ENCODE measurements at places on chromosomes 1 and 21. TPM values are rescaled to one million over a fixed set of nuclear protein-coding genes. Genes with fewer than 3 reads are reported as not detected.
A peak's percentile ranks its signal among the peaks of the same experiment; 100 is the strongest.

The CACNA1S gene
- not detected for total RNA-seq

The PTPN14 gene
- total RNA-seq: 7.1 TPM

The DRAM2 gene
- total RNA-seq: 10.2 TPM

The ESPN gene
- total RNA-seq: 0.67 TPM

The NME7 gene
- 7.2 TPM for total RNA-seq

The FMO5 gene
- total RNA-seq: 32.5 TPM

The WLS gene
- 91.9 TPM for total RNA-seq

The B3GALT2 gene
- 0.76 TPM for total RNA-seq

- DNase-seq: no peak
These were observed 2.6 kb downstream of the CLCA1 start for GRCh38 chr1:86471291-86471690.

DNA sequence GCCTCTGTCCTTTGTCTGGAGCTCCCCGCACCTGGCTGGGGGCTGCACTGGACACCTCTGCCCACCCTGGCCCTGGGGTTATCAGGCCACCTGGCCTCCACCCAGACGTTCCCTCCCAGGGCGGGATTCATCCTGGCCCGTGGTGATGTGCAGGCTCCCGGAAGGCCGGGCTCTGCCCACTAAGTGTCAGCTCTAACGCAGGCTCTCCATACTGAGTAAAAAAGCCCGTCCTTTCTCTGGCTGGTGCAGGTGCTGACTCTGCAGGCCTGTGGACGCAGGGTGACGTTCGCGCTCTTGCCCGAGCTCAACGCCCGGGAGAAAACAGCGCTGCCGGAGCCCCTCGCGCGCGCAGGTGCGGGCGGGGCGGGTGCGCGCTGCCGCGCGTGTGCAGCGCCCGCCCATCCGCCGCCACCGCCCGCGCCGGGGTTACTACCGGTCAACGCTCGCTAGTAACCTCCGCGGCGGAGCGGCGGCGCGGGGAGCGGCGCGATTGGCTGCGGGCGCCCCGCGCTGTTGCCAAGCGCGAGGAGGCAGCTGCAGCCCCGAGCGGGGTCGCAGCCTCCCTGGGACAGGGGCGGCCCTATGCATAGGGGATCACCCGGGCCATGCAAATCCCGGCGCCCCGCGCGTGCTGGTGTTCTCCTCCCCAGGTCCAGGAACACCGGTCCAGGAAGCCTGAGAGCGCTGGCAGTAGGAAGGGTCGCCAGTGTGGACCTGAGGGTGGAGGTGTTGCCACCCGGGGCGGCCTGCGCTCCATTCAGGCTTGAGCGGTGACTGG is 15.7 kb downstream of the ABCG1 start:
- DNase-seq: peak; percentile 91

DNA sequence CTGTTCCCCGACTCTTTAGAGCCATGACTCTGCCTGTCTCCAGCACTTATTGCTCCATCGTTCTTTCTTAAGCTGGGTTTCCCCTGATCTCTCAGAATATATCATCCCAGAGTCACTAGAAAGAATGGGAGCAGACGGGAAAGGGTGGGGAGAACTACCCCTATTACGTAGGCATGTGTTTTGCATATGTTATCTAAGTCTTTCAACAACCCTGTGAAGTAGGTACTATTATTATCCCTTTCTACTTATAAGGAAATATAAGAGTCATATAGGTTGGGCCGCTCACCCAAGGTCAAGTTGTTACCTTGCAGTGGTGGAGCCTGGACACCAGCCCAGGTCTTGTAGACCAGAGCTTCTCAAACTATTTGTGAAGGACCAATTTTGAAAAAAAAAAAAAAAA is 38.7 kb downstream of the ELF3 start:
- no peak for DNase-seq

DNA sequence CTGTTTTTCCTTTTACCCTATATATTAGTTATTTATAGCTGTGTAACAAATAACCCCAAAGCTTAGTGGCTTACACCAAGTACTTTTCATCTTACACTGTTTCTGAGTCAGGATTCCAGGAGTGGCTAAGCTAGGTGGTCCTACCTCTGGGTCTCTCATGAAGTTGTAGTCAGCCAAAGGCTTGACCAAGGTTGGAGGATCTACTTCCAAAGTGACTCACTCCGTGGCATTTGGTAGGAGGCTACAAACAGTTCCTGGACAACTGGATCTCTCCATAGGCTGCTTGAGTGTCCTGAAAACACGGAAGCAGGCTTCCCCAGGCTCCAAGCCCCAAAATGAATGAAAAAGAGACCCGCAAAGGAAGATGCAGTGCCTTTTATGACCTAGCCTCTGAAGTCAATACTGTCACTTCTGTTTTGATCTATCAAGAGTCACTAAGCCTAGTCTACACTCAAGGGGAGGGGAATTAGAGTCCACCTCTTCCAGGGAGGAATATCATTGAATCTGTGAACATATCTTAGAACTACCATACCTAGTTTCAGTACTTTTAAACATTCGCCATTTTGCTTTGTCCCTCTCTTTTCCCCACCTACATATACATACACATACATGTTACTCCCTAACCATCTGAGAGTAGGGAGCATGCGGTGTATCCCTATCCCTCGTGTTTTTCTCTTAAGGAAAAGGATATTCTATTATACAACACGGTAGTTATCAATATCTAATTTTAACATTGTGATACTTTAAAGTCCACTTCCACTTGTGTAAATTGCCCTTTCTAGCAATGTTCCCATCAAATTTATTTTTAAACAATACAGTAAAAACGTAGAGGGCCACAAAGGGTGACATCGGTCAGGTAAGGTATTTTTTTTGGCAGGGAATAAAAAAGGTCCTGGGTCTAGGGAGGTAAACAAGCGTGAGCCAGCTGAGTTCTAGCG is 67.2 kb downstream of the SLC35A3 start:
- DNase-seq: no peak

GRCh38 chr1:185568155-185569123 is 165.8 kb upstream of the HMCN1 start:
- no peak for DNase-seq

GRCh38 chr1:119366424-119366823 is 2.2 kb upstream of the HAO2 start:
- no peak for DNase-seq

- no peak for DNase-seq
These were observed 93.9 kb downstream of the DDAH1 start for GRCh38 chr1:85371021-85371420.

- DNase-seq: no peak
These were observed 28.6 kb upstream of the ZFP69B start for GRCh38 chr1:40421431-40422384.

DNA sequence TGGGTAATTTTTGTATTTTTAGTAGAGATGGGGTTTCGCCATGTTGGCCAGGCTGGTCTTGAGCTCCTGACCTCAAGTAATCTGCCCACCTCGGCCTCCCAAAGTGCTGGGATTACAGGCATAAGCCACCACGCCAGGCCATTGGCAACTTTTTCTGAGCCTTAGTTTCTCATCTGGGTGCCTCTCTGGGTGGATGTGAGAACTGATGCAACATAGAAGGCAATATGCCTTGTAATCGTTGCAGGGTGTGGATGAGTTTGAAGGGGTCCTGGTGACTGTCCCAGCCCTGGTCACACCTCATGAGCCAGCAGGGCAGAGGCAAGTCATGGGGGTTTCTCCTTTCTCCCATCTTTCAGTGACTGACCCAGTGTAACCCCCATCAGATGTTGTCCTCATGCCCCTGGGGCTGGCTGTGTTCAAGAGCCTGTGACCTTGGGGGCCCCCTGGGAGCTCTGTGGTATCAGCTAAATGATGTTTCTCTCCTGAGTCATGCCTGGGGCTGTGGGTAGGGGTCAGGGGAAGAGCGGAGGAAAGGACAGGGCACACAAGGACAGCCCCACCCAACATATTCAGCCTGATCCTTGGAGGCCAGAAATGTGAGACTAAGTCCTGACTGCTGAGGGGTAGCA is 3.6 kb downstream of the COL9A2 start:
- DNase-seq: no peak

GRCh38 chr1:118158924-118159323 is 26.1 kb downstream of the SPAG17 start:
- DNase-seq: no peak

DNA sequence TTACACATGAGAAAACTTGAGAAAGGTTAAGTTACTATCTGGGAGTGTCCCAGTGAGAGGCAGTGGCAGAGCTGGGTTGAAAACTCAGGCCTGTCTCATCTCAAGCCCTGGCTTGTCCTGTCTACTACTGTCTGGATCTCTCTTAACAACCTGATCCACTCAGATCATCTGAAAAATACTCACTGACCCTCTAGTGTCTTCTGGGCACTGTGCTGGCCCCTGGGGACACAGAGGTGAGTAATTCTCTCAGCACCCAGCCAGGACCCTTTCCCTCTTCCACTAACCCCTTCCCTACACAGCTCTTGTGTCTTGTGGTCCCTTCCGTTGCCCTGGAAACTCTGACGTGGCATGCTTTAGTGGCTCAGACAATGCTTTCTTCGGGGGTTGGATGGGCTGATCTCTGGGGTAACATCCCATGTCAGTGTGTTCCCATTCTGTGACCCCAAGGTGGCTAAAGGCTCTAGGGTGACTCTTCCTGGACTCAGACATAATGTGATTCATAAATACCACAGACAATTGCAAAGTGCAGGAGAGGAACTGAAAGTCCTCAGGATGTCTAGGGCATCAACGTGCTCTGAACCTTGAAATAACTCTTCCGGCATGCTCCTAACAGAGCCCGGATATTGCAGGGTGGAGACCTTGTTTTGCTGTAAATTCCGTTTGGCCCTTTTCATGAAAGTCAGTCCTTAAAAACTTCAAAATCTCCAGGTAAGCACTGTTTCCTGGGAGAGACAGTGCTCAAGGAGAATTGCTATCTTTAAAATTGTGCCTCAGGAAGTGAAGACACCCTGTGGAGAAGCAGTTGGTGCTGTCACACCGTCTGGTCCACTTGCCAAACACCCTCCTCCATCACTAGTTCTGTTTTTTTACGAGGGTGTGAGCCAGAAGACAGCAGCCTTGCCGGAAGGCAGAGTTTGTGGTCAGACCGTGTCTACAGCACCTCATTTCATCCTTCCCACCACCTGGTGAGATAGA is 4.0 kb downstream of the SHISAL2A start:
- no peak for DNase-seq

DNA sequence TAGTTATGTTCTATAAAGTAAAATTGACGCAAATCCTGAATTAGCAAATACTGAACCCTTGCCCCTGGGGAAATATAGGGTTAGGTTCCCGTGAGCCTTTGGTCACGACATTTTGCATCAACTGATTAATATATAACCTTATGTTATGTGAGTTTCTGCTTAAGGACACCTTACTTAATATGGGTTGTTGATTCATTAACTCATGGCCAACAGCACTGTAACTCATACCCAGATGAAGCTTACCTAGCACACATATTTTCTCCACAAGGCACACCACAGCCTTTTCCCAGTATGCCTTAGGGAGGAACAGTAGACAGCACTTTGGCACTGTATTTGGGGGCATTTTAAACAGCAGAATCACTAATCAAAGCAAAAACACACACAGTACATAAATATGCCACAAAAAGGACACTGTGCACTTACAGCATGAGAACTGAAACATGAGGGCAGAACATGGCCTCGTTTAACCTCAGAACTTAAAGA is 15.1 kb downstream of the INAVA start:
- DNase-seq: no peak

GRCh38 chr1:9907441-9907840 is 2.6 kb downstream of the CTNNBIP1 start:
- DNase-seq: no peak

DNA sequence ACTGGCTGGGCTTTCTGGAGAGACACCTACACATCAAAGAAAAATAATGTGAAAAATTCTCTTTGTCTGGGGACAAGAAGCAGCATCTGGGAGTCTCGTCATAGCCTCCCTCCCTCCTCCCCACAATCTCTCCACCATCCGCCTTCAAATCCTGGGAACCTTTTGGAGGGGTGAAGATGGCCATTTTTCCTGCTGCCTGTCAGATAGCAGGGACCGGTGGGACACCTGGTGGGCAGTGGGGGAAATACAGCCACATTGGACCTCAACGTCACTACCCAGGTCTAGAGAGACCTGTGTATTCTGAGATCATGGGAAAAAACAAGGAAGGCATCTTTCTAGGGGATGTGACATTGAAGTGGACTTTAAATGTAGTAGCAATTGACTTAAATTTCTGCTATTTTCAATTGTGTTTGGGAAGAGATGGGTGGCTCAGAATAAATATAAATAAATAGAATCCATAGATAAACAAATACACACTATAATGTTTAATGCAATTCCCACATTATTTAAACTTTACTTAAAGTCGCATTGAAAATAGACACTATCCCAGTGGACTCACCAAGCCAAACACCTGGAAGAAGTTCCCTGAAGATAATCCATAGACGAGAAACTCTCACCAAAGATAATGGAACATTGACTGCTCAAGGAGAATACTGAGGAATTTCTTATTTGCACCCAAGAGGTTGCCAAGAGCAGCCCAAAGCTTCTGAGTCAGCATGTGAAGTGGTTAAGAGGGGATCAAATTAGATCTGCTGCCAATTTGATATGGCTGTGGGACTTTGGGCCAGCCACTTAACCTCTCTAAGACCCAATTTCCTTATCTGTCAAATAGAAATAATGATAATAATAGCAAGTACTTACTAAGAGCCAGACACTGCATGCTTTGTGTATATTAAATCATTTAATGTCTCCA is 147.6 kb upstream of the CAMK1G start:
- DNase-seq: peak; percentile 65

DNA sequence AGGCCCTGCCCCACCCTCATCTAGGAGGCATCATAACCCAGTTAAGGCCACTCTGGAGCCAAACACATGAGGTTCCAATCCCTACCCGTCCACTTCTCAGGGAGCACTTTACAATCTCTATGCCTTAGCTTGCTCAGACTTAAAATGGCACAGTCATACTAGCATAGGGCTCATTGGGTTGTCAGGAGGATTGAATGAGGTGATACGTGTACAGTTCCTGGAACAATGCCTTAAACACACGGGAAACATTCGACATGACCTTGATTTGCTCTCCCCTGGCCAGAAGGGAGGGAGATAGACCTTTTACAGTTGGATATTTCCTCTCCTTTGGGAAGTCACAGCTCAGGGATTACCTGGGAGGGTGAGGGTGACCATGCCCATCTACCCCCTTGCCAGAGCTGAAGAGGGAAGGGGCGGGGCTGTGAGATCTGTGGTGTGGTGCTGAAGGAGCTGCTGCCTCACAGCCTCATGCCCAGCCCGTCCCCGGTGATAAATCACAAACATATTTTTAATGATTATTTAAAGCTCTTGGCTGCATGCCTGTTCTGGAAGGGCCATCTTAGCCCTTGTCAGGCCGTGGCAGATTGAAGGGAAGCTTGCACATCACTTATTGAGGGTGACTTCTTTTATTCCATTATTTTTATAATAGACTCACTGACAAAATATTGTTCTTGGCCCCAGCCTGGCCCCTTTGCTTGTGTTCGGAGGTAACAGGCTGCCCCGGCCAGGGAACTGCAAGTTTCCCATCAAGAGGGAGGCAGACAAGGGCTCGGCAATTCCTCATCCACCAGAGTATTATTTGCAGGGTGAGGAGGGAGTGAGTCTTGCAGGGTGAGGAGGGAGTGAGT is 83.4 kb downstream of the FOXD2 start:
- DNase-seq: no peak

- no peak for DNase-seq
These were observed 683 bp downstream of the PPOX start for GRCh38 chr1:161166669-161167548.

DNA sequence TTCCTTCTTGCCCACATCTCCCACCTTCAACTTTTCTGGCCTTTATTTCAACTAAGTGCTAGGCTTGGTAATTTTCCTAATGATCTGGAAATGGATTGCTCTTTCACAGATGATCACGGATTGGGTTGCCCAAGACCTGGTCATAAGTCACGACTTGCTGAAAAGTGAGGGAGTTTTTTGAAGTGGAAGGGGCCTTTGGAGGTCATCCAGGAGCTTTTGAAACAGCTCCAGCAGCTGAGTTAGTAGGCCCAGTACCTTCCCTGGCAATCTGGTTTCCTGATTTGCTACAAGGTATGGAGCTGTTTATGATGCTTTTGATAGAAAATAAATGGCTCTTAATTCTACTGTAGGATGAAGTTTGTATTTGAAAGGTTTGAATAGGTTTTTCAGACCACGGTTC is 20.4 kb downstream of the GREM2 start:
- no peak for DNase-seq
